Stimulated activated CD8-positive, alpha-beta memory T cell treated with anti-CD3 and anti-CD28 coated beads, Interleukin-7, amount 100 ng/mL, for 48 hours (primary cell): ENCODE measurements at places on chromosomes 2 and 18.

GRCh38 chr2:203623096-203623495, 83.3 kb upstream of the CD28 start:
- no peak for DNase-seq

GRCh38 chr2:239952251-239952650, 72.9 kb downstream of the NDUFA10 start:
- no peak for DNase-seq

- no peak for DNase-seq
These were observed 4.4 kb upstream of the SMAD7 start for GRCh38 chr18:48954886-48955819.

DNA sequence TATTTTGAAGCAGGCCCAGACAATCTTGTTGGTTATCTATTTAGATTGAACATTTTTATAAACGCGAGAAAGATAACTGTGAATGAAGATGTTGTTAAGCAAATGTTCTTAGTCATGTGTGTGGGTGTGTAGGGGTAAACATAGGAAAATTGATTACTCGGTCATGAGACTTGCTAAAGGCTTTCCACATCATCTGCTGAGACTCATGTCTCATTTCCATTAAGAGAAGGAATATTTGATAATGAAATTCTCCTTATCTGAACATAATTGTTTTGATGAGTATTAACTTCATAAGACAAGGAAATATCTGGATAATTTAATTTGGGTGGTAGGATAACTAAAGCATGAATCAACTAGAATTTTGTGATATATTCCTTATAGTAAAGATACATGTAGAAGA, 19.7 kb downstream of the CCDC102B start:
- DNase-seq = no peak

DNA sequence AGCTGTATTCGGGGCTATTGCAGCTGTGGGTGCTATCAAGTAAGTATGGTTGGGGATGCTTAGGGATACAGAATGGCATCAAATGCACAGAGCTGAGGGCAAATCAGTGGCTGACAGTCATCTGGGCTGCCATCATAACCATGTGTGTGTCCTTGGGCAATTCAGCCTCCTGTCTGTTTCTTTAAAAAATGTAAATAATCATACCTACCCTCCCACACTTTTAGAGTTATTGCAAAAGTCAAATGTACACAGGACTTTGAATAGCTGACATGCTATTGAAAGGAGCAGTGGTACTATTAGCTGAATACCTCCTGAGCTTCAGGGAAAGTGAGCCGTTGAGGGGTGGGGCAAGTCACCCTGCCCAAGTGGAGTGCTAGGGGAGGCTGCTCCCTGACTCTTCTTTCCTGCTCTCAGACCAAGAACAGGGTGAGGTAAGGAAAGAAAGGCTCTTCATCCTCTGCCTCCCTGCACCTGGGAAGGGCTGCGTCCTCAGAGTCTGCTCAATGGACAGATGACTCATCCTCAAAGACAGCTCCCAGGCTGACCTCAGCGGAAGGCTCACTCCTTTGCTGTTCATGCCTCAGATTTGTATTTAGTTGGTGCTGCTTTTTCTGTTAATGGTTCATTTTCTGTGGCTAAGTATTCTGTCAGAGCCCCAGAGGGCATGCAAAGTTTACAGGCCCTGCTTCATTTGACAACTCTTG, 54.9 kb upstream of the BZW1 start:
- DNase-seq = no peak

- no peak for DNase-seq
These were observed 338 bp upstream of the THUMPD2 start for GRCh38 chr2:39779341-39779851.

GRCh38 chr2:233092432-233093165, 32.5 kb downstream of the INPP5D start:
- no peak for DNase-seq

- no peak for DNase-seq
These were observed 135.3 kb downstream of the RTP5 start for GRCh38 chr2:242004902-242005230.

GRCh38 chr2:196481324-196481697, 158.2 kb upstream of the CCDC150 start:
- no peak for DNase-seq

DNA sequence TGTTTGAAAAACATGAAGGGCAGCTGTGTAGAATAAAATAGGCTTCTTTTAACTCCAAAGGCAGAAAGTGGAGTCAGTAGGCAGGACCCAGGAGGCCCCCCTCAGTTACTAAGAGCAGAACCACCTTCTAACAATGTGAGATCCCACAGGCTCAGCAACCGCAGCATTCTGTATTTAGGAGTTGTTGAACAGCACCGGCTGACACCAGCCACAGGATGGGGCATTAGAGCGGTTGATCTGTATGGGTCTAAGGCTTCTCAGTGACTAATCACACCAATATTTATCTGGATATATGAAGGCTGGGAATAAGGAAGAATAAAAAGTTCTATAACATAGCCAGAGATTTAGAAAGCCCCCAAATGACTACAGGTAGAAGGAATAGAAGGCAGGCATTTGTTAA, 51.7 kb downstream of the MYO5B start:
- no peak for DNase-seq

GRCh38 chr2:46510598-46511177, 31.3 kb downstream of the TMEM247 start:
- DNase-seq = no peak

DNA sequence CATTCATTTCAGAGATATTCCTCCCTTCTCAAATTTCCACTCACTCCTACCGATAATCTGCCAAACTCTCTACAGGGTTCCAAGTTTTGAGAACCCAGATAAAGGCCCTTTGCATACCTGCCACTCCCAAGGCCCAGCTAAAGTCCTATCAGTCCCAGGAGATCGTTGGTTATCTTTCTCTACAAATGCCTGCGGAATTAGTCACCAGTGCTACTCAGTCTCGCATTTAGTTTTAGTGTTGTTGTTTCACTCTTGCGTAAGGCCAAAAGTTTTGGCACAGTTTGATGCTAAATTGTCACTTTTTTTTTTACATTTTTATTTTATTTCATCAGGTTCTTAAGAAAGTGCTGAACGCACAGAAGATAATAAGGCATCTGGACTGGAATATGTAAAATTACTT, 29.2 kb upstream of the SETBP1 start:
- DNase-seq = no peak

- peak; percentile 78 for DNase-seq
These were observed 52.2 kb upstream of the CAB39 start for GRCh38 chr2:230660294-230661060.

- DNase-seq = peak; percentile 48
These were observed 44.8 kb downstream of the SETBP1 start for GRCh38 chr18:44725300-44726058.

DNA sequence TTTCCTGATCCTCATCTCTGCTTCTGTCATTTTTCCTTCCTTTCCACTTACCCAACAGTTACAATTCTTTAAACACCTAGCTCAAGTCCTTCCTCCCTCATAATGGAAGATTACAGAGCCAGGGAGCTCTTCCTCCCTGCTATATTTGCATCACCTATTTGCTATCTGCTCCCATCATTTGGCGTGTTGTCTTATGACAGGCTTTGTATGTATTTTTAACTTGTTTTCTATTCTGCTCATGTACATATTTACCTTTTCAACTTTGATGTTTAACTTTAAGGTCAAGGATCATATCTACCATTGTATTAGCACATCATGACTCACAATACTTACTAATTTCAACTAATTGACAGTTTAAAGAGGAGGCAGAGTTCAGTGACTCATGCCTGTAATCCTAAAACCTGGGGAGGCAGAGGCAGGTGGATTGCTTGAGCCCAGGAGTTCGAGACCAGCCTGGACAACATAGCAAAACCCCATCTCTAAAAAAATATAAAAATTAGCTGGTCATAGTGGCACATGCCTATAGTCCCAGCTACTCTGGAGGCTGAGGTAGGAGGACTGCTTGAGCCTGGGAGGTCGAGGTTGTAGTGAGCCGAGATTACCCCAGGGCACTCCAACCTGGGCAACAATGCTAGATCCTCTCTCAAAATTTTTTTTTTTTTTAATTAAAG, 308.0 kb upstream of the STON1 start:
- no peak for DNase-seq

- DNase-seq = no peak
These were observed 32.9 kb upstream of the CSRNP3 start for GRCh38 chr2:165436559-165436958.

- no peak for DNase-seq
These were observed 18.9 kb downstream of the GPR35 start for GRCh38 chr2:240644171-240644651.

GRCh38 chr2:100628506-100628905, 65.7 kb downstream of the PDCL3 start:
- no peak for DNase-seq

DNA sequence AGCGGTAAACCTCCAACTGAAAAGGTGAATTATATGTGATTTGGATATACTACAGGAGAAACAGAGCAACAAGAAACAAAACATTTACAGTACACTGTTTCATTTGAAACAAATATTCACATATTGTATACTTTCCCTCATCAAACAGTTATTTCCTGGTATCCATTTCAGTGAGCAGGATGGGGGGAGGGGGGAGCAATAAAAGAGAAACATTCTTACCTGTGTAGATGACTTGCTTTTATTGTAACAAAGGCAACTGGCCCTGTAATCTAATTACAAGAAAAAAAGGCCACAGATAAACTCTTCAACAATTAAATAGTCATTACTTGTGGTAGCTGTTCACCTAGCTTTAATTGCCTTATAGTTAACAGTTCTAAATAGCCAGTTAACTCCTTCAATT, 3.9 kb upstream of the PPP1CB start:
- no peak for DNase-seq

GRCh38 chr18:46622451-46622850, 34.6 kb downstream of the LOXHD1 start:
- no peak for DNase-seq
